ENCODE measurements at places on chromosomes 13 and 19. TPM values are rescaled to one million over a fixed set of nuclear protein-coding genes. Genes with fewer than 3 reads are reported as not detected.

- DNase-seq = no peak
These were observed 1354.6 kb upstream of the PCDH9 start for GRCh38 chr13:68584776-68585175.

GRCh38 chr13:95601216-95601615, 43.3 kb downstream of the DZIP1 start:
- DNase-seq = no peak

GRCh38 chr19:19943848-19944582, 43.3 kb downstream of the ZNF93 start:
- DNase-seq = no peak

- peak; percentile 85 for DNase-seq
These were observed 3.7 kb downstream of the WDR83 start for GRCh38 chr19:12670159-12670928.

DNA sequence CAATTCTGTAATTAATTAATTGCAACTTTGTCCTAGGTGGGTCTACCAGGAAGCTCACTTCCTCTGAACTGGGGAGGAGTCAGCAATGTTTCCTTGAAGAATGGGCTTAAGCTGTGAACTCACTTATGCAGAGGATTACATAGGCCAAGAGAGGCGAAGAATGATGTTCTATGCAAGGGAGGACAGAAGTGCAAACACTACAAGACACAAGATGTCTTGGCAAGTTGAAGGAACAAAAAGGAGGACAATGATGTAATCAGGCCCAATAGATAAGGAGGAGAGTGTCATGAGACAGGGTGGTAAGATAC, 275.9 kb downstream of the LHFPL6 start:
- DNase-seq = no peak

GNG7 gene
- 17.3 TPM for polyA plus RNA-seq

DNA sequence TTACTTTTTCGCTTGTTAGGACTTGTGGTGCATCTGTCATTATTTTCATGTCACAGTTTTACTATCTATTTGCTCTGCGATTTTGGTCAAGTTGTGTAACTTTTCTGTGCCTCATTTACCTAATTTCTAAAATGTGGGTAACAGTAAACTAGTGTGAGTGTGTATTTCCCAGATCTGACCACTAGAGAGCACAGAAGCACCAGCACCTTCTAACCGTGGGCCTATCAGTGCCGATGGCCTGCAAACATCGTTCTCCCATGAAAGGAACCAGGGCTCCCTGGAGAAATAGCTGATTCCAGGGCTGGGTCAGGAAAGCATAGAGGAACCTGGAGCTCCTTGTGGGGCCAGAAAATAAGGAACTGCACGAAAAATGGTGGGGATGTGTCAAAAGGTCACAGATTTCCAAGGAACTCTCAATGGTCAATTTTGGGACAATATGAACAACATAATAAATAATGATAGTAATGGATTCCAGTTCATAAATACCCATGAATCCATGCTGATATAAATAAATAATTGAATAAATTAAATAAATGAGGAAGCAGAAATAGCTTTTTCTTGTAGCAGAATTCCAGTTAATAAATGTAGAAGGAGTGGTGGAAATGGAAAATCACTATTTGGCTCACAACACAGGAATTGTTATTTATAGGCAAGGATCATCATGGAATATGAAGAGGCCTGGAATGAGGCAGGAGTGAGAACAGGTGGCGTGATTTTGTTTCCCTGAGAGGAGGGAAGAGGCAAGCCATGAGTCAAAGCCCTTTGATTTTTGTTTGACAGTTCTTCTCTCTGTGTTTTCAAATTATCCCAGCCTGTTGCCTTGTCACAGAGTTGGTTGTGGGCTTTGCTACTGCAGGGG, 31.1 kb downstream of the CEACAM8 start:
- no peak for DNase-seq

CDC42EP5 gene
- polyA plus RNA-seq = 15.9 TPM

ZNF700 gene
- 14.8 TPM for polyA plus RNA-seq

GRCh38 chr13:96082640-96083039, 7.3 kb upstream of the HS6ST3 start:
- no peak for DNase-seq

DNA sequence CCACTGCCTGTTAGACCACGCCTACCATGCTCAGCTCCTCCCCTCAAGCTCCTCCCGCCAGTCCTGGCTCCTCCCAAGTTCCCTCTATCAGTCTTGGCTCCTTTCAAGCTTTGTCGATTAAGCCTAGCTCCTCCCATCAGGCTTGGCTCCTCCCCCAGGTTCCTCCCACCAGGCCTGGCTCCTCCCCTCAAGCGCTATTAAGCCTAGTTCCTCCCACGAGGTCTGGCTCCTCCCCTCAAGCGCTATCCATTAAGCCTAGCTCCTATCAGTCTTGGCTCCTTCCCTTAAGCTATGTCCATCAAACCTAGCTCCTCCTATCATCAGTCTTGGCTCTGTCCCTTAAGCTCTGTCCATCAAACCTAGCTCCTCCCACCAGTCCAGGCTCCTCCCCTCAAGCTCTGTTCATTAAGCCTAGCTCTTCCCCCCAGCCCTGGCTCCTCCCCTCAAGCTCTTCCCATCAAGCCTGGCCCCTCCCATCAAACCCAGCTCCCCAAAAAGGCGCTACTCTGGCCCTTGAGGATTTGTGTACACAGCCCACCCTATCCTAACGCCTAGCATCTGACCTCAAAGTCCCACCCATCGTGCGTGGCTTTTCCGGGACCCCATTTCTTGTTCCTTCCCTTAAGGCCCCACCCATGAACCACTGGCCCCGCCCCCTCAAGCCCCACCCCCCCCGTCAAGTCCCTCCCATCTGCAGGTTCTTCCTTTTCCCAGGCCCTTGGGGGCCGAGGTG, 10.0 kb downstream of the CAMSAP3 start:
- DNase-seq = no peak

EXOC3L2 gene
- 2.5 TPM for polyA plus RNA-seq

- no peak for DNase-seq
These were observed 23.8 kb upstream of the CBY2 start for GRCh38 chr13:45678282-45678681.

SIGLEC9 gene
- polyA plus RNA-seq = 5.7 TPM

DNA sequence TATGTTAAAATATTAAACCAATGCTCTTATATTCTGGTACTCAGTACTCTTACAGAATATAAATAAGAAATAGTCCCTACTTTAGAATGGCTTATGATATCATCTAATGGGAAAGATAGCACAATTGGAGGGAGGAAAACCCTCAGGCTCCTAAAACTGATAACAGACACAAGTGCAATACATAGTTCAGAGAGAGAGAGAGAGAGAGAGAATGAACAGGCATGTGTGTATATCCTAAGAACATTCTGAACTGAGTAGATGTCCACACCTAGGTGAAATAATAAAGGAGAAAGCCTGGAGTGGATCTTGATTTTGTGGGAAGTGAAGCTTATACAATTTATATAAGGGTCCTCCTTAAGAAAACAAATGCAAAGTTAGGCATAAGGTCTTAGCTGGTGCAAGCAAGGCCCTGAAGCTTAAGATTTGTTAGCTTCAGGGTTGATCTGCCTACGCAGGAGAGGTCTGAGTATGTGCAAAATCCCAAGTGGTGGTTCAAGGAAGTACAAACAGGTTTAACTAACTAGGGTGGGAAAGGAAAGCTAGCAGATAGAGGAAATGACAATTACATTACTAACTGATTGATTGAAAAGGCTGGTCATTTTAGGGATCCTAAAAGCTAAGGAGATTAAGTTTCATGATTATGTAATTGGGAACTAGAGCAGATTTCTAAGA, 53.3 kb downstream of the SOX21 start:
- no peak for DNase-seq

DNA sequence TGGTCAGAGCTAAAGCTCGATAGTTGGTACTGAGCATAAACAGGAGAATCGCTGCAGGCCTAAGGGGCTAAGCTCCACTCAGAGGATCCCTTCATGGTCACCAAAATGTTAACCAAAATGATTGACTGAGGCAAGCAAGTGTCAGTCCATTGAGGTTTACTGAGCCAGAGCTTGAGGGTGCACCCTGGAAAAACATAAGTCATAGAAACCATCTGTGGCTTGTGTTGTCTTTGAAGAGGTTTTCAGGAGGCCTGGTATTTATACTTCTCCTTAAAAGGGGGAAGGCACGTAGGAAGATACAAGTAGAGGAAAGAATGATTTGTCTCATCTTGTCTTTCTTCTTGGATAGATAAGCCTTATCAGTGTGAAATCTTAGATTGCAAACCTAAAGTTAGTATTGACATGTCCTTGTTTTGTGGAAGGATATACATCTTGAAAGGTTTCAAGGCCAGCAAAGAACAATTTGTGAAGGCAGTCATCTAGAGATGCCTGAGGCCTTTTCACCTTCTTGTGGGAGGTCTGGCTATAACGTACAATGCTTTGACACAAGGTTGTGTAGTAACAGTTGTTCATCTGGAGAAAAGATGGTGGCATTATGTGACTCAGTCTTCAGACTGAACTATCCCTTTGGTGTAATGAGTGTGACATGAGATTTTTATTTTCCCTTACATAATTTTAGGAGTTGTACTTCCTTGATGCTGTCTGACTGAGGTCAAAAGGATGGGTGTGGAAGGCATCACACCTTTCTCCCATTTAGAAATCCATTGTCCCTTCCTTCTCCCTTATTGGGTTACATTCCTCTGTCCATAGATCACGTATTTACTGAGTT, 14.7 kb upstream of the CEACAM6 start:
- DNase-seq = no peak

- peak; percentile 92 for DNase-seq
These were observed 1.5 kb upstream of the SLC17A7 start for GRCh38 chr19:49442771-49443365.

DNA sequence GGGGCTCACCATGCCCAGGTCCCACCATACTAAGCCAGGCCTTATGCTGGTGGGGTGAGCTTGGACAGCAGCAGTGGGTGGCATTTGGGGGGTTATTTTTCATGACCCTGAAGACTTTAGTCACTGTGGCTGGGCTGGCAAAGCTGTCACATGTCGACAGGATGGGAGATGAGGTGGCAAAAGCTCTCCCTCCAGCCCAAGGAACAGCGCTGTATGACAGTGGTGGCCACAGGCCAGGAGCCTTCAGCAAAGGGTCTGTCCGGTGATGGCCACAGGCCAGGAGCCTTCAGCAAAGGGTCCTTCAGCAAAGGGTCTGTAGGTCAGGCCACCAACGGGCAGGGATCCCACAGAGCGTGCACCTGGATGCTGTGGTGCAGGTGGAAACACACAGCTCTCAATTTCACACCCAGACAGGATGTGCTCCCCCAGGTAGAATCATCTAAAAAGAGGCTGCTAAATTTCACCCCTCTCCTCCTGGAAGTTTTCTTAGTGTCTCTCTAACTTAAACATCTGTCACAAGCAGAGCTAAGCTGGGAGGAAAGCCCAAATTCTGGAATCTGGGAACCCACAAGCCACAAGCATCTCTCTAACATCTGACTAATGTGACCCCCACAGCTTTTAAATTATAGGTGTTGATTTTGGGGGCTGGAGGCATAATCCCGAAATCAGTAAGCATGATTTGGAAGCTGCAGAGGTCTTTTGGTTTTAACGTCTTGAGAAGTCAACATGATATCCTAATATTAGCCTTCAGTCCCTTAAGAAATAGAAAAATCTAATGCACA, 23.0 kb downstream of the COL4A1 start:
- DNase-seq = no peak

DNA sequence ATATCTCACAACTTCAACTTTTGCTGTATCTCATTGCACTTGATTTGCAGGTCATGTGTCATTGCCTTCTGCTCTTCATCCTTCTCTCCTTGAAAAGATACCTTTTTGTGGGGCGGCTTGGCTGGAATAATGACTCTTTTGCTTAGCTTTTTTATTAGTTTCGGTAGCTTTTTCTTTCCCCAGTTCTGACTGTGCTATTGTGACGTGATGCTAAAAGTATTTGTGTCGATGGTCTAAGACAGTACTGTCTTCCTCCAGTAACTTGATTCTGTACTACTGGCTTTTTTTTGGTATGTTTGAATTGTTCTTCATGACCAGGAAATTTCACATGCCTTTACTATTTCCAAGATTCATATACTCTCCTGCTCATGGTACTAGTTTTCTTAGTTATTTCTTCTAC, 63.1 kb downstream of the SLITRK1 start:
- no peak for DNase-seq

- no peak for DNase-seq
These were observed 991 bp downstream of the ABHD17A start for GRCh38 chr19:1884291-1884718.

GRCh38 chr19:48708471-48708870, 11.1 kb downstream of the MAMSTR start:
- DNase-seq = no peak

DNA sequence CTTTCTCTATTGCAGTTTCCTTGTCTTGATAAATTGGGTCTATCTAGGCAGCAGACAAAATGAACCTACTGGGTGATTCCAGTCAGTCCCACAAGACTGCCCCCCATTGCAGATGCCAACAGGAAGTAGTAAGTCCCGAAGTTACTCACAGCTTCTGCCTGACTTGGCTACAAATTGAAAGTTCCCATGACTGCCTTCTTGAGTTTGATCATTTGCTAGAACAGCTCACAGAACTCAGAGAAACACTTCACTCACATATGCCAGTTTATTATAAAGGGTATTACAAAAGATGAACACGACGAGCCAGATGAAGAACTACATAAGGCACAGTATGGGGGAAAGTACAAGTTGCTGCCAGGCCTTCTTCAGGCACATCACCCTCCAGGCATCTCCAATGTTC, 50.0 kb downstream of the TEX26 start:
- no peak for DNase-seq

GRCh38 chr19:41192574-41193429, at the start of gene CYP2S1:
Gene CYP2S1, plus strand, starts transcription at chr19:41193219. Its CDS starts 46 bp downstream, at chr19:41193265.
- no peak for DNase-seq

NLRP11 gene
- polyA plus RNA-seq = not detected

SIN3B gene
- 14.6 TPM for polyA plus RNA-seq

DNA sequence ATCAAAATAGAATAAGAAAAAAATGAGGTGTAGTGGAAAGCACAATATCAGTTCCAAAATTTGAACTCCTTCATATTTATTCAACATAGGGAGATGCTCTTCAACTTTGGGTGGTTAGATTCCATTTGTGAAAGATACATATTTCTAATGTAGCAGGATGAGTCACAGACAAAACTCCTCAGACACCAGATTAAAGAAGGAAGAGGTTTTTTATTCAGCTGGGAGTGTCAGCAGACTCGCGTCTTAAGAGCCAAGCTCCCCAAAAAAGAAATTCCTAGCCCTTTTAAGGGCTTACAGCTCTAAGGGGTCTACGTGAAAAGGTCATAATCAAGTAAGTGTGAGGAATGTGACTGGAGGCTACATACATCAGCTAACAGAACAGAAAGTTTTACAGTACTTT, 6.8 kb upstream of the ZNF765 start:
- DNase-seq = no peak

ONECUT3 gene
- polyA plus RNA-seq = not detected

DNA sequence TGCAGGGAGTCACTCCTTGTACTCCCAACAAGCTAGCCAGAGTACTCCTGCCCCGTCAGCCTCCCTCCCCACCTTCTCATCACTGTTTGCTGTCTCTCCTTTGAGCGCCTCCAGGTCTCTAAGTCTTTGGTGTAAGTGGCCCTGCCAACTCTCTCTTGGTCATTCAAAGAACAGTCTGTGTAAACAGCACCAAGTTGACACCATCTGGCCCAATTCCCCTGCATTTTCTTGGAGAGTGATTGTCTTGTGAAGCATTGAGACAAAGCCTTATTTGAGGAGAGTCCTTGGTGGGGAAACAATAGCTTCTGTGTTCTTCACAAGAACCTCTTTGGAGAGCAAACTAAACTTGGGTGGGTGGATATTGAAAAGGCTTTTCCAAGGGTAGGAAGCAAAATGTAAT, 114.6 kb upstream of the RNF113B start:
- no peak for DNase-seq

- no peak for DNase-seq
These were observed 636 bp upstream of the ZNF579 start for GRCh38 chr19:55581145-55581822.

GRCh38 chr13:113902986-113903775, 39.3 kb upstream of the GAS6 start:
- DNase-seq = peak; percentile 47

GRCh38 chr13:37791699-37792098, 77.9 kb downstream of the TRPC4 start:
- DNase-seq = no peak

All from spleen (tissue), 13 donors.